Right forelimb (tissue), 1 donor: ENCODE measurements at places on chromosomes 16 and 17.

DNA sequence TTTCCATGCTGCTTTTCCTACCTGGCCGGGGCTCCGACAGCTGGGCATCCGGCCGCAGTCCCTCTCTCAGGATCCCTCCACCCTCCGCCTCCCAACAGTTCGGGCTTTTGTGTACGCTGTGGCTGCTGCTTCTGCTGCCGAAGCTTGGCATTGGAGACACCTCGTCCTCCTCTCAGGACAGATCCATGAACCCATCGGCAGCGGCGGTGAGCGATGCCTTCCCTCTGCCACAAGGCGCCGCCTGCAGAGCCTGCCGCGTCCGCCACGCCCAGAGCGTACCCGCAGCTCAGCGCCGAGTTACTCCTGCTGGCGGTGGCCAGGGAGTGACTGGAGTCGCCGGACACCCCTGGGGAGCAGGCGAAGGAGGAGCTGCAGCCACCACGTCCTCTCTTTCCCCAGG lies 2032.8 kb downstream of the TP53TG3F start:
- no peak for DNase-seq

GRCh38 chr17:75487351-75488070 lies 27.8 kb downstream of the CASKIN2 start:
- no peak for DNase-seq

- DNase-seq, result no peak
These were observed 32.3 kb upstream of the TAOK1 start for GRCh38 chr17:29357821-29358232.

DNA sequence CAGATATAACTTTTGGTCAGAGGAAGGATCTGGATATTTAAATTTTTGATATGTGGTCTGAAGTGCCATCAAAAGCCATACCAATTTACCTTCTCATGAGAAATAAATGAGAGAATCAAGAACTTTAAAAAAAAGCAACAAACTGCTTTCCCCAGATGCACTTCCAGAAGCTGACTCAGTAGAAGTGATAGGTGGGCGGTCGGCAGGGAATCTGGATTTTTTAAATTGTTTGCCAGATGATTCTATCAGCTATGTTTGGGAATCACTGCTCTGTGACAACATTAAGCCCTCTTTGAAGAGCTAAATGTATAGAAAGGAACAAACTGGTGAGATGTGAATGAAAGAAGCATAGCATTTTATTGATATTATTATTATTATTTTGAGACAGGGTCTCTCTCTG lies 19.2 kb downstream of the CDH3 start:
- DNase-seq, result no peak
